ENCODE measurements at places on chromosomes 4 and X. TPM values are rescaled to one million over a fixed set of nuclear protein-coding genes. Genes with fewer than 3 reads are reported as not detected.

GRCh38 chr4:94871644-94872305, 114.0 kb downstream of the BMPR1B start:
- DNase-seq, result no peak

- no peak for DNase-seq
These were observed 300.9 kb upstream of the CPEB2 start for GRCh38 chr4:14701389-14701788.

Gene ARMCX2
- 85.6 TPM for total RNA-seq

DNA sequence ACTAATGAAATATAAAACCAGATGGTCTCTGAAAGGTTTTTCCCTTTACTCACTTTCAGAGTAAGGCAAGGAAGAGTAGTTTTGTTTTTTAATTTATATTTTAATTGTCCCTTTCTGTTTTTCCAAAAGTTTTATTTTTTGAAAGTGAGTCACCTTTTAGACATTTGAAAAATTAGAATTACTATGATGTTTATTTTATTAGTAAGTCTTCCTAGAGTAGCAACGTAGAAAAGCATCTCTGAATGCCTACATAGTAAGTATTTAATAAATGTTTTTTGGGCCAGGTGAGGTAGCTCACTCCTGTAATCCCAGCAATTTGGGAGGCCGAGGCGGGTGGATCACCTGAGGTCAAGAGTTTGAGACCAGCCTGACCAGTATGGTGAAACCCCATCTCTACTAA, 51.1 kb downstream of the TET2 start:
- no peak for DNase-seq

- DNase-seq, result no peak
These were observed 7.9 kb downstream of the TBX22 start for GRCh38 chrX:80022363-80023031.

DNA sequence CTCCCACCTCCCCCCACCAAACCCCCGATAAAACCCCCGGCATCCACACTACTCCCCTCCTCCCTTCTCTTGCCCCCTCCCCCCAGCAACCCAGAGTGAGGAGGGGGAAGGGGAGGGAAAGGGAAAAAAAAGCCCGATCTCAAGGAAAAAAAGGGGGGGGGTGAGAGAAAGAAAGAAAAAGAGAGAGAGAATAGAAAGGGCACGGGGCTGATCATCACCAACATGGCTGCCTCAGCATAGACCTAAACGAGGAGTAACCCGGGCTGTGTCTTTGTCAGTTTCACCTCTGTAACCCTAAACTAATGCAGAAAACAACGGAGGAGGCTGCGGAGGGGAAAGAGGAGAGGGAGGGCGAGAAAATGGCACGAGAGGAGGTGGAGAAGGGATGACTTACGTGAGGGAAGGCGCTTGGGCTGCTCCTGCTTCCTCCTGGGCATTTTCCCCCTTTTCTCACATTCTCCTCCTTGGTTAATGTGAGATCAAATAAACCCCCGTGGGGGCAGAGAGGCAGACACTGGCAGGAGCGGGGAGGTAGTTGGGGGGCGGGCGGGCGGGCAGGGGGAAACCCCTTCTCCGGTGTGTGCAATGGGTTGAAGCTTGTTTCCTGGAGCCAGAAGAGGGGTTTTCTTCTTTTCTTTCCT, 532 bp downstream of the ZNF827 start:
- DNase-seq, result peak; percentile 3

Gene IQCM
- total RNA-seq, result not detected

Gene CT45A5
- total RNA-seq, result not detected

- DNase-seq, result no peak
These were observed 37.0 kb downstream of the HTRA3 start for GRCh38 chr4:8306511-8307021.

- no peak for DNase-seq
These were observed 83.7 kb downstream of the FREM3 start for GRCh38 chr4:143616771-143617170.

- no peak for DNase-seq
These were observed 556.0 kb upstream of the CPEB2 start for GRCh38 chr4:14446311-14446710.

DNA sequence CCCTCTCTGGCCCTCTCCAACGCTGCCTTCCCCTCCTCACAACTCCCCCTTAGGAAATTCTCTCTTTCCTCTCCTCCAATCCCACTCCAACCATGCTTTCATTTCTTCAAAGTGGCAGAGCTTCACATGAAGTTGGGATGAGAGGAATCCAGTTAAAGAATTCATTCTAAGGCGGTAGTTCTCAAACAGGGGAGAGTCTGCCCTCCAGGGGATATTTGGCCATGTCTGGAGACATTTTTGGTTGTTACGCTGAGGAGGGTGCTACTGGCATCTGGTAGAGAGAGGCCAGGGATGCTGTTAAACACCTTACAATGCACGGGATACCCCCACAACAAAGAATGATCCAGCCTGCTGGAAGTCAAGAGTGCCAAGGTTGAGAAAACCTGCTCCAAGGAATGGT, 40.5 kb upstream of the PHKA2 start:
- no peak for DNase-seq

Gene CAPN6
- 0.82 TPM for total RNA-seq

DNA sequence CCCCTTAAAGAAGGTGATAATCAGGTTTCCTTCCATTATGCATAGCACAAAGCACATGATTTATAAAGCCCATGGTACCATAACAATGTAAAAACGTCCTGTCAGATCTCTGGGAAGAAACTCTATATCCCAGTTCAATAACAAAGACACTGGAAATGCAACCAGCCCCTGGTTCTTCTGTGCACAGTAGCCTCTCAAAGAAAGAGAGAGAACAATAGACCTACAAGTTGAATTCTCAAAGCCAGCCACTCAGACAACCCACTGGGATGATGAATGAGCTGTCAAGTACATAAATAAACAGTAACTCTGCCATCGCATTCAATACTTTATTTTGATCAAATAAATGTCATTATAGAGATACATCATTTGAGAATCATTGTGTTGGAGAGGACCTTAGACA, 400.1 kb upstream of the CPEB2 start:
- no peak for DNase-seq

GRCh38 chr4:751676-752075, 46.0 kb downstream of the PCGF3 start:
- DNase-seq, result no peak

Gene ABLIM2
- 3.8 TPM for total RNA-seq

GRCh38 chrX:102959471-102959870, 22.4 kb downstream of the RAB40AL start:
- no peak for DNase-seq

GRCh38 chrX:120450163-120450562, 18.9 kb downstream of the LAMP2 start:
- DNase-seq, result no peak

- no peak for DNase-seq
These were observed 876 bp downstream of the HPRT1 start for GRCh38 chrX:134460862-134461220.

- DNase-seq, result no peak
These were observed 1070.8 kb downstream of the PCDH18 start for GRCh38 chr4:136461533-136461932.

GRCh38 chr4:42750091-42750490, 93.2 kb upstream of the ATP8A1 start:
- DNase-seq, result no peak

DNA sequence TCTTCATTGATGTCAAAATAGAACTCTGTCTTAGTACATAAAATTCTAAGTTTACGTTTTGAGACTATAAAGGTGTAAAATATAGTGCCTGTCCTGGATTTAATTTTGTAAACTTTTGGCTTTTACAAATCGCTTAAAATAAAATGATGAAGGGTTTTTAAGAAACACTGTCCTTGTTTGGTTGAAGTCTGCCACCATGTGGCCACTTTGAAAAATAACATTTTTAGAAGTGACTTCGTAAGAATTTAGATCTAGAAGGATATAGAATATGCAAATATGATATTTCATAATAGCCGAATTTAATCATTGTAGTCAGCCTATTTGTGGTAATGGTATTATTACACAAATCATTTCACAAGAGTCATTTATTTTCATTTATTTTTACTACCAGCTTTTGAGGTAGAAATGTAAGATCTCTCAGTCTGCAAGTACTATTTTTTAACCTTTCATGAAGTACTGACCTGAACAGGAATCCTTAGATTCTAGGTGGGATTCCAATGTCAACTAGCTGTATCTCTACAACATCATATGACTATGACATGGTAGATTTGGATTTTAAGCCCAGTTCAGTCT, 31.0 kb upstream of the FAT4 start:
- no peak for DNase-seq

DNA sequence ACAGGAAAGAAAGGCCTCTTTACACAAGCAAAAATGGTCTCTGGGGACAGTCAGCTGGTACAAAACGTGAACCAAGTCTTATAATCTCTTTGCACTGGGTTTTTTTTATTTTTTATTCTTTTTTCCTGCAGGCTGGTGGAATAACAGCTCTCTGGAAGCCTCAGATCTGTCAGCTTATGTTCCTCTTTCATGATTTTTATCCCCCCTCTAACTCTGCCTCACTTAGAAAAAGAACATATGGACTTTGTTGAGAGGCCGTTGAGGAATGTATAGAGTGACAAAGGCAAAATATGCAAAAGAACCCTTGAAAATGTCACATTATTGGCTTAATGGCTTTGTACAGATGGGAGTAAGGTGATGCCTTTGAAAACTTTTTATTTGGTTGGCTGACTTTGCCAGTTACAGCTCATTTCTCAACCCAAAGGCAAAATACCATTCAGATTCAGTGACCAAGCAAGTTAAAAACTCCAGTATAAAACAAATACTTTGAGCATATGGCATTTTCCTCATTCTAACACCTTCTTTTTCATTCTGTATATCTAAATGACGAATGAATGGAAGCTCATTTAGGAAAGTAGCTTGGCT, 111.1 kb downstream of the RNF150 start:
- DNase-seq, result no peak

Gene PCYT1B
- 32.3 TPM for total RNA-seq

- no peak for DNase-seq
These were observed 16.4 kb downstream of the DLG3 start for GRCh38 chrX:70461026-70461425.

Gene DDX60
- total RNA-seq, result 2.1 TPM

DNA sequence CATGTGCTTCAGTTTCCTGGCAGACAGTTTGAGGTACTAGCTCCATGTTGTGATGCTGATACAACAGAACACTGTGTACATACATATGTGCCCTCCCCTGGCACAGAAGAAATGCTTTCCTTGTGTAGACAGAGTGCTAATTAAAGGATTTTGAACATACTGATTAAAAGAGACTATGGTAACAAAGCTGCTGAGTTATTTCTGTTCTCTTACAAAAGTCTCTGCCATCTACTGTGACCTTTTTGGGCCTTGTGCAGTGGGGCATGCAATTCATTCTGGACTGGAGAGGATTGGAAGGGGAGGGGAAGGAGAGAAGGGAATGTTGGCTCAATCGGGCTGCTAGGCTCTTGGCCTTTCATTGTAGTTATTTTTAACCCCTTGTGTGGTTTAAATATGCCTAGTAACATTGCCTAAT, 6.0 kb downstream of the PDLIM5 start:
- DNase-seq, result peak; percentile 39

- DNase-seq, result no peak
These were observed at the start of gene CPZ for GRCh38 chr4:8592366-8593263. Gene CPZ, plus strand, starts transcription at chr4:8592765. Its CDS starts 69 bp downstream, at chr4:8592834.

GRCh38 chrX:9739130-9739529, 26.5 kb downstream of the GPR143 start:
- DNase-seq, result no peak

DNA sequence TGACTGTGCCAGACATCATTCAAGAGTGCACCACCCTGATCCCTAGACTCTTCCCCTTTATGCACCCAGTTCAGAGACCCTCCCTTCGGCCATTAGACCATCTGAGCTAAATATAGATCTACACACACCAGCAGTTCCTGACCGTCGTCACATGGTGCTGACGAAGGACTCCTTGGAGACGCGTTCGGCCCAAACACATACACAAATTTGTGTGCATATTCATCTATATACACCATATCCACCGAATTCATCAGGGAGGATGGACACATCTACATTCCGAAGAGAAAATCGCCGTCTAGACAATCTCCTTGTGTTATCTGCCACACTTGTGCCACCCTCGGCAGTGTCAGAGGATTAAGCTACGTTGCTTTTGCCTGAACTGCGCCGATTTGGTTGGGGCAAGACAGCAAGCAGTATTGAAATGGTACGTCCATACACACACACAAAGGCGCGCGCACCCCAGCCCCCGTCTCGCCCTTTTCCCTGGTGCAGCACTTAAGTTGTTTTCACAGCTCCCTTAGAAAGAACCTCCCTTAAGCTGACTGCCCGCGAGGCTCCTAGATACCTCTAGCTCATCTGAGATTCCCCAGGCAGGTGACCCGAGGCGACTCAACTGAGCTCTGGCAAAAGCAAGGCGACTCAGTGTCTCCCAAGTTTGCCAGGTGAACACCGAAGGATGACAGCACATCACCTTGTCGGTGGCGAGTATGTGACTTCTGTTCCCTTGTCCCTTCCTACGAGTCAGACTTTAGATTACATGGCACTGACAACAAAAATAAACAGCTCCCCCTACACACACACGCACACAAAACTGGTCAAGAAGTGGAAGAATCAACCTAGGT, 1.0 kb downstream of the RASGEF1B start:
- no peak for DNase-seq

Data from neural crest cell (in vitro differentiated cells).